ENCODE measurements at places on chromosomes 3 and 15.
A peak's percentile ranks its signal among the peaks of the same experiment; 100 is the strongest.

DNA sequence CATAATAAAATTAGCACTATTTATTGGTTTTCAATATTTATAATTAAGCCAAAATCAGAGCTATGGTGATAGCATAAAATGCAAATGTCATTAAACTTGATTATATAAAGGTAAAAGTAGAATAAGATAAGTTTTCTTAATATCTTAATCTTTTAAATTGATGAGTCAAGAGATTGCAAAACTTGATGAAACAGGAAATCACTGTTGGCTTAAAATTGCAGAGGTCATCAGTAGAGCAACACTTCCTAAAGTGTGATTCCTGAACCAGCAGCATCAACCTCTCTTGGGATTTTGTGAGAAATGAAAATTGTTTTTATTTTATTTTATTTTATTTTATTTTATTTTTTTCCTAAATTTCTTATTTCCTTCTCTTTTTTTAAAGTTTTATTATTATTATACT lies 226.4 kb upstream of the CTDSPL start:
- no peak for DNase-seq

GRCh38 chr15:68431792-68432401 lies at the start of gene ITGA11:
Gene ITGA11, minus strand, starts transcription at chr15:68432163. Its CDS starts 97 bp downstream, at chr15:68432066.
- no peak for DNase-seq

DNA sequence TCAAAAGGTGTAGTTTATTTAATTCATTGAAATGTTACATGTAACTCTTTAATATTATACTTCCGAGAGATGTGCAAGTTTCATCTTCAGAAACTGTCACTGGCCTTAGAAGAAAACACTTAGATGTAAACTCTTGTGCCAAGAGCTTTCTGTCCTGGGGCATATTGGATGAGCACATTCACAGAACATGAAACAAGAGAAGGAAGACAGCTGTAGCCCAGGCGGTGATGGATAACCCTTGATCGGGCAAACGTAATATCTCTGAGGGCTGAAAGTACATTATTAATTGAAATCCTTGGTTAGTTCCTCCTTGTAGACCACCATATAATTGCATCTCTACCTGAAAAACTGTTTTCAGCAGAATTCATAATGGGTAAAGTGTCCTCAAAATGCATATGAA lies 67.4 kb downstream of the MECOM start:
- no peak for DNase-seq

GRCh38 chr3:45000823-45001222 lies 24.8 kb downstream of the EXOSC7 start:
- DNase-seq: no peak

DNA sequence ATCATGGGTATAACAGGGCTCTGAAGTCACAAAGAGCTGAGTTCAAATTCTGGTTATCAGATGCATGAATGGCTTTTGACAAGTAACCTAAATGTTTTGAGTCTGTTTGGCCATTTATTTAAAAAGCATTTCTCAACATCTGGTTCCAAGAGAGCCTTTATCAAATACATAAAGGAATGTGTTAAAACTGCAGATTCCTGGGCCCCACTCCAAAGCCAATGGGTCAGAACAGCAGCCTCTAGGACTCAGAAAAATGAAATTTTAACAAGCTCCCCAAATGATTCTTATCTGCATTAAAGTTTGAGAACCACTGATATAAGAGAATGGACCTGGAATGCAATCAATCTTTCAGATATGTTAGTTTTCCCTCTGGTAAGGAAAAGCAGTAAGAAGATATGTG lies 3.4 kb downstream of the B4GALT4 start:
- no peak for DNase-seq

DNA sequence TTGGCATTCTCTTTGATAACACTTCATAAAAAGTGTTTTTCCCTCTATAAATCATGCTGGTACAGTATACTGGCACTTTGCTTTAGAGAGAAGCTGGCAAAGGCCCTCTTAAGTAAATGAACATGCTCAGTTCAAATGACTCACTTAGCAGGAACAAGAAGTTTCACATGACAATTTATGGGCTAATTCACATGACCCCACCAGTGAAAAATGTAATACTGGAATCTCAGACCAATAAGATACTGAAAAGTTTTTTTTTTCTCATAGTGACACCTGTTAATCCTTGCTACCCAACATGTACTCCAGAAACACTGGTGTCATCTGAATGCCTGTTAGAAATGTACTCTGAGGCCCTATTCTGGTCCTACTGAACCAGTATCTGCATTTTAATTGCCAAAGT lies 13.9 kb downstream of the BTBD1 start:
- no peak for DNase-seq

DNA sequence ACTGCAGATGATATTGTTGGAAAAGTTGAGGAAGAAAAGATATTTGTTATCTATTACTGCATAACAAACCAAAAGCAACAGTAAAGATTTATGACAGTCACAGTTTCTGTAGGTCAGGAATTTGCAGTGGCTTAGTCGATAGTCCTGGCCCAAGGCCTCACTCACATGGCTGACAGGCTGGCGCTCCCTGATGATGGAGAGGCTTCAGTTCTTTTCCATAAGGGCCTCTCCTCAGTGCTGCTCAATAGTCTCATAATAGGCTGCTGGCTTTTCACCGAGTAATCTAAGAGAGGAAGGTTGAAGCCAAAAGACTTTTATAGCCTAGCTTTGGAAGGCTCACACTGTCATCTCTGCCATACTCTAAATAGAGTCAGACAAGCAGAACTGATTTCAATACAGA lies 17.7 kb downstream of the IREB2 start:
- no peak for DNase-seq

- no peak for DNase-seq
Measured at GRCh38 chr3:112297714-112298113, 3.7 kb upstream of the SLC9C1 start.

- DNase-seq: no peak
Measured at GRCh38 chr3:113719294-113719693, 22.9 kb upstream of the USF3 start.

GRCh38 chr15:36617529-36618196 lies 38.2 kb downstream of the CDIN1 start:
- DNase-seq: peak; percentile 43

DNA sequence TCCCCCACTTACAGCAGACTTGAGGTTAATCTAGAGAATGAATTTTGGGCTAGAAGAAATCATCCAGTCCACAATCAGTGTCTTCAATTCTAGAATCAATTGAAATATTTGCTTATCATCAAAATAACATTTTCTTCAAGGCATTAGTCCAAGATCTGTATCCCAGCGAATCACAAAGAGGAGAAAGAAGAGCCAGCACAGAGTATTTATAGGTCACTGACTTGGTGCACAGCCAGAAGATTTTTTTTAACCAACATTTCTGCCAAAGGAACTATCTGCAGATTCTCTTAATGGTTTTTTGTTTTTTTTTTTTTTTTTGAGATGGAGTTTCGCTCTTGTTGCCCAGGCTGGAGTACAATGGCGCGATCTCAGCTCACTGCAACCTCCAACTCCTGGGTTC lies 178.2 kb downstream of the TNIK start:
- no peak for DNase-seq

DNA sequence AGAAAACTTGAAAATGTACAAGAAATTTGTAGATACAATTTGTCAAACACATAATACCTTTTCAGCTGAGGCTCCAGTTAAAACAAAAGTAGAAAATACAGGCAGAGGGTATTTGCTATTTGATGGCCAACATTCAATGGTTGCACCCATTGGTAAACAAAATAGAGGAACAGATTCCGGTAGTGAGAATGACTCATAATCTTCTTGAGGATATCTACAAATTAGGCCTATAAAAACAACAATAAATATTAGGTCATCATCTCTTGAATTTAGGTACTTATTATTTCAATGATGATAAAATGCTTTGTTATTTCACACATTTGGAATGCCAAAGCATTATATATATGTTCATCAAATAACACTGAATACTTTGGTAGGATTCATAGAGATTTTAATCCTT lies 53.4 kb downstream of the DENND4A start:
- DNase-seq: no peak

DNA sequence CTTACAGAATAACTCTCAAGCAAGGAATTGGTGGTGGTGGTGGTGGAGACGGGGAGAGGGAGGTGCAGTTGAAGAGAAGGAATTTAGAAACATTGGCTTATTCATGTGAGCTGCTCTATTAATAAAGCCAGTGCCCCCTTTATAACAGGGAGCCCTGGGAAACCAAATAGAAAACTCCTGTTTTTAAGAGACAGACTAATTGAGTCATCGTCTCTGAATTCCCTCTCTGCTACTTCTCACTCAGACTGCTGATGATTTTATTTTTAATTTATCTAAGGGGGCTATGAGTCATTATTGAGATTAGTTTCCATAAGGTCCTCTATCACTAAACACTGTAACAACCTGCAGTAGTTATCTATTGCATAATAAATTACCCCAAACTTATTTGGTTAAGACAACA lies 145.9 kb upstream of the GALNT15 start:
- no peak for DNase-seq

DNA sequence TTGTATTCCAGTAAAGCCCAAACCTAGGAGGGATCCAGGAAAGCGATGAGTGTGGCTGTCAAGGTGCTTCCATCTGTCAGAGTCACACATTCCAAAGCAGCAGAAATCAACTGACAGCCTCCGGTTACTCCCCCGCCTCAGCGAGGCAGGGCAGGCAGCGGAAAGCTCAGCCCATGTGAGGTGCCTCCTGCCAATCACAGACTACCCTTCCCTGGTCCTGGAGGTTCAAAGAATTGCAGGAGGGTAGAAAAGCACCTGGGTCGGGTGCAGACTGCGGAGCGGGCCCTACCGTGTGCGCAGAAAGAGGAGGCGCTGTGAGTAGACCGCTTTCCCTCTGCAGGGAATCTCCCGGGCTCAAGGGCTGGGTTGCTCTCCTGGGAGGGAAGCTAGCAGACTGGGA lies at the start of gene UPK1B:
TSS of gene UPK1B (plus strand) at position 274 of the 400 bp plus-strand sequence. CDS start 13,144 bp downstream, outside the sequence.
- no peak for DNase-seq

- DNase-seq: no peak
Measured at GRCh38 chr15:49692514-49693090, 71.8 kb downstream of the DTWD1 start.

DNA sequence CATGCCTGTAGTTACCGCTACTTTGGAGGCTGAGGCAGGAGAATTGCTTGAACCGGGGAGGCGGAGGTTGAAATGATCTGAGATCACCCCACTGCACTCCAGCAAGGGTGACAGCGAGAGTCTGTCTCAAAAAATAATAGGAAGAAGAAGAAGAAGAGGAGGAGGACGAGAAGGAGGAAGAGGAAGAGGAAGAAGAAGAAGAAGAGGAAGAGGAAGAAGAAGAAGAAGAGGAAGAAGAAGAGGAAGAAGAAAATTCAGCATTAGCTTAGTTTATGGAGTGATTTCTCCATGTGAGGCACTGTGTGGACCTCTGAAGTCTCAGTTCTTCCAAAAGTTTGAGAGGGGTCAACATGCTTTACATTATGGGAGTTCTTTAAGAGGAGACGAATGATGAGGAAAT lies 17.4 kb upstream of the MEGF11 start:
- DNase-seq: no peak

GRCh38 chr15:63718590-63719035 lies 115.1 kb downstream of the HERC1 start:
- no peak for DNase-seq

DNA sequence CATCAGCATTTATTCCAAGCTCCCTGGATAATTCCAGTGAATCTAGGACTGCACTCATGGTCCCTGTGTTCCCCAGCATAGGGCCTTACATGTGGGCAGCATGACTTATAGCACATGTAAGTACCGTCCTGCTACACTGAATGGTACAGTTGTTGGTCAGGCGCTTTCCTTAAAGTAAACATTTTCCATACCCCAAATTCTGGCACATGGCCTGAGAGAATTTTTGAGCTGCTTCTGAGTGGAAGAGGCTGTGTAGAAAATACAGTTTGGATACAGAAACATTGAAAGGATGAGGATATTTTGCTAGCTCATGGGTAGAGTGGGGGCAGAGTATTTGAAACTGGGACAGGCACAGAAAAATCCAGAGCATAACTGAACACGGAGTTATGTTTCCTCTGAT lies 27.6 kb downstream of the CORO2B start:
- no peak for DNase-seq

GRCh38 chr15:63104727-63105126 lies 16.9 kb upstream of the LACTB start:
- no peak for DNase-seq

DNA sequence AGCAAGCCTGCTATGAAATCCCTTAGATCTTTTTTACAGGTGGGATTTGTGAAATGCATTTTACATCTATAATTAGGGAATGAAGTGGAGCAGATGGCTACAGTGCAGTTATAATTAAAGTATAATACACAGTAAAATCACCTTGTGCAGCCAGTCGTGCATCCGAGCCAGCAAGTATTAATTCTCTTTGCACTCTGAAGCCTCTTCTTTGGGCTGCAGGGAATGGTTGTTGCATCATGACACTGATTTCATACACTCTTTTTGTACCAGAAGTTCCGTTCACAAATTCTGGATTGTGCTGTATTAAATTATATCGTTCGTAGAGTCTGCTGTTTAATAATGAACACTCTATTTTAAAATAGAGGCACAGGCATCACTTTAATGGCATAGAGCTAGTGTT lies 28.7 kb upstream of the TP63 start:
- no peak for DNase-seq

DNA sequence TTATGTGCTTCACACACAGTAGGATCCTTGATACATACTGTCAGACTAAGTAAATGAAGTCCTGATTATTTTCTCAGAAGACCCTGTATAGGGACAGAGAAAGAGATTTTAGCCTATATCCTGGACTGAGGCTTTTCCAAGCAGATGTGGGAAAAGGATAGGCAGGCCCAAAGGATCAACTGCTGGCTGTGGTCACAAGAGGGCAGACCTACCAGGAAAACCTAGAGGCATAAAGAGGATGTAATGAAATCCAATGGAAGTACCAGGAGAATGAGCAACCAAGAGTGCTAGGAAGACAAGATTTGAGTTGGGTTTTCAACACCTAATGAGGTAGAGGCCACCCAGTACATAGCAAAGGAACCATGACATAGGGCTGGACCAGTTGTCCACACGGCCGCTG lies 23.1 kb downstream of the DCLK3 start:
- no peak for DNase-seq

DNA sequence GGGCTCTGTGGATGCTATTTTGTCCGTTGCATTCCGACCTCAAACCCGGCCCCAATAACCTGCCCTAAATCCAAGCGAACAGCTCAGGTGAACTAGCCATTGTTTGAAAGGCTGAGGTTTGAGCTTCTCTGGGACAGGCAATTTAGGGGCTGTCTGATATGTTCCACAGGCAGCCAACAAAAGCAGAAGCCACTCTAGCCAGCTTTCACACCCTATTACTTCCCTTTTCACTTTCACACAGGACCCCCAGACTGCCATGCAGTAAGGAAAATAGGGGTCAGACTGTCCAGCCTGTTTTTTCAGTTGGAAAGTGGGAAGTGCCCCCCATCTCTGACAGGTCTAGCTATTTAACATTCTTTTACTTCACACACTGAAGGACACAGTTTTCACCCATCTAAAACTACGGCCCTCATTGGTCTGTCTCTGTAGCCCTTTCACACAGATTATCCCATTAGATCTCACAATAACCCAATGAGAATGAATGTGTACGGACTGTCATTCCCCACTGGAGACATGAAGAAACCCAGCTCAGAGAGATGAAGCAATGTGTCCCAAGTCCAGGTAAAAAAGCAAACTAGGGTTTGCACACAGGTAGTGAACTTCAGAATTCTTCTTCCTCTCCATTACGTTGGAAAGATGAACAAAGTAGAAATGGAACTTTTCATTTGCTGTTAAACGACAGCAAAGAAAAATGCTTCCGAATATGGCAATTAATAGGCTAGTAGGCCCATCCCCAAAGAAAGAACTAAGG lies 1.9 kb downstream of the CCDC12 start:
- DNase-seq: no peak
